ENCODE measurements at places on chromosomes 12 and 14.

DNA sequence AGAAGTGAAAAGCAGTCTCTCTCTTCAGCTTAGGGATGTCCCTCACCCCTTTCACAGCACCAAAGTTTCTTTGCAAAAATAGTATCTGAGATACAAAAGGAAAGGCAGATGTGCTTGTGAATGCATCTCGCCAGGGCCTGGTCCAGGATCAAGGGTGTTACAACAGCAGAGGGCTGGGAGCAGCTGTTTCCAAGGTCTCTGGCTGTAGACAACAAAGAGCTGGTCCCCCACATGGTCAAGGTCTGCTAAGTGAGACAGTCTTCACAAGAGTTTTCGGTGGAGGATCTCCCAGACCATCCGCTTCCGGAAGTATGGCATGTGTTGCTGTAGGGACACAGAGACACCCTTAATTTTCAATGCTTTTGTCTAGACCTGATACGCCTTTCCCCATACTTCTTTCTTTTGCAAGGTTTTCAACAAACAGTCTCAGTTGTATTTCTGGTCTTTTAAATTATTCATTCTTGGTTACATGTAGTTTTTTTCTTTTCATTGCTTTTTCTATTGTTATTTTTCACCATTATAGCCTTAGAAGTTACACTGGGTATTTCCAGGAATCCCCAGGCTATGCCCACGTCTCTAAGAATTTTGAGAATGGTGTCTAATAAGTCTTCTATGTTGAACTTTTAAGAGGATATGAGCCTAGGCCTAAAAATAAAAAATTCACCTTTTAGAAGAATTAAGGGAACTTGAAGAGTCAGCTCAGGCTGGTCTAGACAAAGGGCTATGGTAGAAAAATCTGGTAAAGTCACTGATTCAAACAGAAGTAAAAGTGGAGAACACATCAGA, 41.0 kb upstream of the COL2A1 start:
- DNase-seq: no peak

DNA sequence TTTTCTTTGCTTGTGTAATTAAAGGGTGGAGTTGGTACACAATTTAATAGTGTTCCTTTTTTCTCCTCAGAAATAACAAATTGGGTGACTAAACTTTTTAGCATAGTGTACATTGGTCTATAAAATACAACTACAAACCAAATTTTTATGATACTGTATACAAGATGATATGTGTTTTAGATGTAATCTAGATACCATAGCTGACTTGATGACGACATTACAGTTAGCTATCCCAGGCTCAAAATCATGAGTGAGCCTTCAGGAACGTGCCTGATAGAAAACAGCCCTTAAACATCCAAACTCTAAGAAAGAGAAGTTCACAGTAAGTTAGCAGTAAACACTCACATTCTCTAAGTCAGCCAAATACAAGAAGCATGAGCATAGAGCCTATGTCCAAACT, 99.0 kb upstream of the SSTR1 start:
- no peak for DNase-seq

DNA sequence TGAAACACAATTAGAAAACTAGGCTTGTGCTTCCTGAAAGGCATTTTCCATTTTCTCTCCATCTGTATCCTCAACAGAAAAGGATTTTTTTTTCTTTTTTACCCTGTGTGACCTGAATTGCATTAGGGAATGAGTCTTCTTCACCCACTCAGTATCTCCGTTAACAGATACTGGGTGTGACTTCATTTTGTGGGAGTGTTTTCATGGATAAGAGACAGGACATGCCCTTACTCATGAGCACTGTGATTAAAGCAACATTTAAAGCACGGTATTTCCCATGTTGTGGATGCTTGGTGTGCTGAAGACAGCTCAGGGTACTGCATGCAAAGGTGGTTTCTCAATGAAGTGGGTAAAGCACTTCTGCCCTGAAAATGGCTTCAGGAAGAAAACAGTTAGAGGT, 1397.3 kb upstream of the TMEM132C start:
- DNase-seq: no peak

DNA sequence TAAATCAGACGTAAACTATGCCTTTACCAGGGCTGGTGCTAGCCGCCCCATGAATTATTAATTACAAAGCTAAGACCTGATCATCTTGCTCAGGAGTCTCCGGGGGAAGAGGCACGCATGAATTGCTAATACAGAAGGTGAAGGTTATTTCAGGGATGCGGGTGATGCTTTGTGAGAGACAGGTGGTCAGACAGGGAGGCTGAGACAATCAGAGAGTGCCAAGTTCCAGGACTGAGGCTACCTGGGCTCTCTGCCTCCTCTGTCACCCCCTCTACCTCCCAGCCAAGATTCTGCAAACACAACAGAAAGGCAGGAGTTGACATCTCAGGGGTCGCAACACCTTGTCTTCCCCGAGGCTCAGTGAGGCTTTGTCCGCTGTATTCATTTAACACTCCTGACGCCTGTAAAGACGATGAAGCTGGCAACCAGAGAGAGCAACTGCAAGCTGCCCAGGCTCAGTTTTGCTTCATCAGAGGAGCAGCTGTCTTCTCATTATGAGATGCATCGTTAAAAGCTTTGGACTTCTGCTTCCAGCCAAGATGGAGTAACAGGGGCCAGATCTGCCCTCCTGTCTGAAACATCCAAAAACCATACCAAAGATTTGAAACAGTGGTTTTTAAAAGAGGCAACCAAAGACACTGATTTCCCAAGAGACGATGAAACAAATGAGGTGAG, 46.6 kb downstream of the PRIMA1 start:
- no peak for DNase-seq

DNA sequence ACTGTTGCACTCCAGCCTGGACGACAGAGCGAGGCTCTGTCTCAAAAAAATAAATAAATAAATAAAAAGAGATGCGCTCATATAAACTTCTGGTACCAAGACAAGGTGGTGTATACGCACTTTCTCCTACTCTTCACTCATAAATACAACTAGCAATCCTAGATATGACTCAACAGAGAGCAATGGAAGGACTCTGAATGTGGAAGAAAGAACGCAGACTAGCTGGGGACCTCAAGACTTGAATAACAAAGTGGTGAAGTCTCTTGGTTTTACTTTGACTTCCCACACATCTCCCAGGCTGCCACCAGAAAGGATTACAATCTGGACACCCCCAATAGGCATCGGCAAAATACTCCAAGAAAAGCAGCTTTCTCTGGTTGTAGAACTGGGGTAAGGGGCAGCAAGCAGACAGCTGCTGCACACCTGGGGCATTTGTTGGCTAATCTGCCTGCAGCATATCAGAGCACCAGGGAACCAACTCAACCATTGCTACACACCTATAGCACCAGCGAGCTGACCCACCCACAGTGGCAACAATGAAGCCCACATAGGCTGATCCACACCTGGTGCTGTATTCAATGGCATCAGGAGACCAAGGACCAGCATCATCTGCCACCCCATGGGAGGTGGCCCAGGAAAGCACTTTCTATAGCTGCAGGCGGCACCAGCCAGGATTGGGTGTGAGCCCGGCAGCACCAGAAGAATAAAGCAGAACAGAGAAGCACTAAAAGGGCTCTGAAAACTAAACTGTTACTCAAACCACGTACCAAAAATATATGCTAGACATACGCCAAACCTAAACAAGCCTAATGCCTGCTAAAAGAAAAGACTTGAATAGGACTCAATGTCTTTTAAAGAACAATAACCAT, 1231.7 kb upstream of the TMEM132C start:
- no peak for DNase-seq

DNA sequence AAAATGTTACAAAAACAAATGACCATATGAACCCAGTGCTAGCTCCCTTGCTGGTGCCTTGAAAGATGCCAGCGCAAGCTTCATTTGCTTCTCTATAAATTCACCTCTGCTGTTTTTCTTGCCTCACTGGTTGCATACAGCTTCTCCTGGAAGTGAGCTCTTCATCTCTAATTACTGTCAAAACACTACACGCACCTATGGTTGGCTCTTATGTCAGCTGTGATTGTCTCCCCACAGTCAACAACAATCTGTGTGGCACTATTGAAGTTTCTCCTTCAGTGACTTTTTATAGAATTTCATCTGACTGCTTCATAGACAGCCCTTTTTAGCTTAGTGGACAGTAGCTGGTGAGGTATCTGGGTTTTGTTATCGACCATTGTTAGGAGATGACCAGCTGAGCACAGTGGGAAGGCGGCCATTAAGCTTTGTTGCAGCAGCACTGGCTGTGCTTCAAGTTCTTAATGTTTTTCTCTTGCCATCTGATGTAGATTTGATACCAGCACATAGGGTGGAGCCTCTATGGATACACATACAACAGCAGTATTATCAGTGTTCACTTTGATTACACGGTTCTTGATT, 131.8 kb downstream of the KITLG start:
- no peak for DNase-seq

- DNase-seq: no peak
Measured at GRCh38 chr12:78898416-78898815, 33.8 kb downstream of the SYT1 start.

GRCh38 chr12:4447151-4447550, 1.5 kb upstream of the FGF6 start:
- DNase-seq: no peak

GRCh38 chr12:66108386-66108785, 22.2 kb downstream of the LLPH start:
- DNase-seq: no peak

DNA sequence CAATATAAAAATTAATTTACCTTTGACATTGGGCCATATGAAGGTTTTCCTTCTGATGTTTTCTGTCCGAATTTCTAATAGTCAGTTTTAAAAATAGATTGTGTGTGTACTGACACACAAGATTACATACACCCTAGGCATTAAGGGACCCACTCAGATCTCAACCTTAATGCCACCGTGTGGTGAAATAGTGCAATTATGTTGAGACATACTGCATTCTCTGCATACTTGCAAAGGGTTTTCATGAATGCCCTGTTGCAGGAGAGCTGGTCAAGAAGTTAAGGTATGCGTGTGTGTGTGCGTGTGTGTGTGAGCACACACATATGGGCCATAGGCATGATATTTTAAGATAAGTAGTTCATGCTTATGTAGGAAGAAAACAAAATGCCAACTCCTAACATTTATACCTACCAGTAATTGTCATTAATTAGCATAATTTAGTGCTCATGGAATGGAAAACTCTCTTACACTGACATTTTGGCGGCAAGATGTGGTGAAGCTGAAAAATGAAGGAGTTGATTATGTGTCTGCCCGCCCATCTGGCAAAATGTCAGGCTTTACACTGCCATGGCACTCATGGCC, 58.8 kb downstream of the PIK3C2G start:
- peak; percentile 71 for DNase-seq

- peak; percentile 12 for DNase-seq
Measured at GRCh38 chr14:32934073-32934880, 4.4 kb upstream of the NPAS3 start.

GRCh38 chr14:78725086-78725485, 554.9 kb downstream of the NRXN3 start:
- no peak for DNase-seq

GRCh38 chr14:32224737-32225377, 21.8 kb upstream of the RNU6-8 start:
- peak; percentile 64 for DNase-seq

DNA sequence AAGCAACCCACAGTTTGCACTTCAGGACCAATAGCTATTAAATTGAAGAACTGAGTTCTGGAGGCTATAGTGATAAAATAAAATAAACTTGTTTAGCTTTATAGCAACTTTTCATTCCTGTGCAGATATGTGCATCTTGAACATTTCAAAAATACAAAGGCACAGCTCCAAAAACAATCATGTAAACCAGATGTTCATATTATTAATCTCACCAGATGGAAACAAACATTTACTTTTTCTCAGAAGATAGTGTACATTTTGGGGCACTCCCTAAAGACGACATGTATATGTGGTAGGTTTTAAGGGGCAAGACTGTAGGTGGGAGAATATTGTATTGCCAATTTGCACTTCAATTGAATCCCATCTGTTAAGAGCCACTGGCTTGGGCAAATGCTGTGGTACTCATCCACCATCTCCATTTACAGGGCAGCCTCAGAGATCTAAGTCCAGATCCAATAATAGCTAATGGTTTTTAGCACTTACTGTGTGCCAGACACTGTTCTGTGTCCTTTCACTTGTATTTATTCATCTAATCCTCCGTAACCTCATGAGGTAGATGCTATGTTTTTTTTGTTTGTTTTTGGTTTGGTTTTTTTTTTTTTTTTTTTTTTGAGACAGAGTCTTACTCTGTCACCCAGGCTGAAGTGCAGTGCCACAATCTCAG, 49.1 kb downstream of the PTGER2 start:
- no peak for DNase-seq

DNA sequence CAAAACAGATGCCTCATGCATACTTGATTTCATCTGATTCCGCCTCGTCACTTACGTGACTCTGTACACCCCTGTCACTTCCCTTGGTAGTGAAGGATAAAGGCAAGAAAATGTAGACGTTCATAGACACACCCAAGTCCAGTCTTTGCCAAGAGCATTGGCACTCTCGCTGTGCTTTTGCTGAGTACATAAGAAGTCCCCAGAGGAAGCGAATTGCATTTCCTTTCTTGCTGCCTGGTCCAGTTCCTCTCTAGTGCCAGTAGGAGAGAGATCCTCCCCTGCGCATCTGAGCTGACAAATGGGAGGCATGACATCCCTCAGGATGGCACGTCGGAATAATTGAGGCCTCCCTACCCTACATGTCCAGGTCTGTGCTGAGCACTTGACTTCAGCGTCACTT, 21.3 kb upstream of the RIN3 start:
- DNase-seq: no peak

DNA sequence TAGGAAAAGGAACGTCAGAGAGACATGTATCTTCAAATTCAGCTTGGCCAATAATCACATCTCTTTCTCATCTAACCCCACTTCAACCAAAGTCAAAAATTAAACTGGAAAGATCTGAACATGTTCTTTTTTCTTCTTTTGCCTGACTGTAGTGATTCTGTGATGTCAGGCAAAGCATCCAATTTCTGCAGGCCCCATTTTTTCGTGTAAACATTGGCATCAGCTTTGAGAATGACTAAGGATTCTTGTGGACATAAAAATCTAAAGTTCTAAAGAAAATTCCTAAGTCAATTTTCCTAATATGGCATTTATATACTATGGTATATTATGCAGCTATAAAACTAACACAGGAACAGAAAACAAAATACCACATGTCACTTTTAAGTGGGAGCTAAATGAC, 89.1 kb downstream of the STXBP6 start:
- no peak for DNase-seq

DNA sequence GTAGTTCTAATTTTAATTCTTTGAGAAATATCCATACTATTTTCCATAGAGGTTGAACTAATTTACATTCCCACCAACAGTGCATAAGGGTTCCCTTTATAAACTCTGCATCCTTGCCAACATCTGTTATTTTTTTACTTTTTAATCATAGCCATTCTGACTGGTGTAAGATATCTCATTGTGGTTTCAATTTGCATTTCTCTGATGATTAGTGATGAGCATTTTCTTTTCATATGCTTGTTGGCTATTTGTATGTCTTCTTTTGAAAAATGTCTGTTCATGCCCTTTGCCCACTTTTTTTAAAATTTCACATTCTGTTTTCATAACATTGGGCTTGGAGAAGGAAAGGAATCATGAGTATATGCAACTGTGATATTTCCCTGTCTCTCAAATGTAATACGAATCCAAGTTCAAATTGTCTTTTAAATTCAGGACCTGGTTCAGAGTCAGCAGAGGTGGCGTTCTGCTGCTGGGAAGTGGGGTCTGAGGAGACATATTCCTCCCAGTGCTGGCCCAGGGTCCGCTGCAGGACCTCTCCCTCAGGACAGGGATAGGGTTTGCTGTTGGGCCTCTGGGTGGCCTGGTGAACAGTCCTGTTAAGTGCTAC, 81.2 kb upstream of the ETV6 start:
- no peak for DNase-seq

GRCh38 chr12:125071456-125071855, 6.2 kb downstream of the AACS start:
- DNase-seq: no peak
